ENCODE measurements at places on chromosomes 6 and 20. TPM values are rescaled to one million over a fixed set of nuclear protein-coding genes. Genes with fewer than 3 reads are reported as not detected.

The ZNF165 gene
- polyA plus RNA-seq, result 0.98 TPM

DNA sequence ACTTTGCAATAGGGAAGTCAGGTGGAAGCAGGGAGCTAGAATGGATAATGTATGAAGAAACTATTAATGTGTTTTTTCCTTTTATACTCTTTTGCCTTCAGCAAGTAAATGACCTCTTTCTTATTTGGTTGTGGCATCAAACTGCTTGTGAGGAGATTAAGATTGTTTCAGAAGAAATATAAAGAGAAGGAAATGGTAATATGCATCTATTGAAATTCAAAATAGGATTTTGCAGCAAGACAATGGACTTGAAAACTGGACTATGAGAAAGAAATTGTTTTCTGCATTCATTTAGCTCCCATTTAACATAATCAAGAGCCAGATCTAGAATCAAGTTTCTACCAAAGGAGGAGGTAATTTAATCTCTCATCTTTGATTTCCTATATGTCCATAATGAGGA, 32.3 kb upstream of the KIFC1 start:
- no peaks in the 10 kb centered on the region for H3K4me1 ChIP-seq
- H3K27me3 ChIP-seq, result no peaks in the 10 kb centered on the region
- no peak for DNase-seq
- no peaks in the 10 kb centered on the region for H3K36me3 ChIP-seq
- no peak overlapping the region for H3K4me3 ChIP-seq

The FITM2 gene
- 28.8 TPM for polyA plus RNA-seq

DNA sequence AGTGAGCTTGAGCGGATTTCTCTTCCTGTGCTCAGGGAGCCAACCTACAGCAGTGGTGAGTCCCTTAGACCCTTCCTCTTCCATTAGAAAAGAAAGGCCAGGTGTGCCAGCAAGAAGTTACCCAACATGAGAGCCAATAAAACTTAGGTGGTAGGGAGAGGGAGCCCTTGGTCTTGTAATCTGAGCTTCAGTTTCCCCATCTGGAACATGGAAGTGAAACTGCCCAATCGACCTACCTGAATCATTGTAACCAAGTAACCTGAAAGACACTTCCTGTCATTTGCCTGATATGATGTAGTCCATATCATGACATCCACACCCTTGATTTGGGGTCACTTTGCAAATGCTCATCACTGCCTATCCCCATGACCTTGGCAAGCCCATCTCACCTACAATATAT, 66.4 kb downstream of the MDGA1 start:
- DNase-seq, result no peak
- H3K4me1 ChIP-seq, result no peaks in the 10 kb centered on the region
- H3K27ac ChIP-seq, result no peak overlapping the region

The MAS1 gene
- polyA plus RNA-seq, result under 0.01 TPM

The EFCAB8 gene
- not detected for polyA plus RNA-seq

GRCh38 chr20:51497542-51498467, 44.7 kb downstream of the NFATC2 start:
- H3K4me1 ChIP-seq, result no peaks in the 10 kb centered on the region
- H3K27me3 ChIP-seq, result no peaks in the 10 kb centered on the region
- no peaks in the 10 kb centered on the region for H3K36me3 ChIP-seq
- peak overlapping the region; percentile 30 for H3K27ac ChIP-seq
- peak; percentile 76 for DNase-seq

DNA sequence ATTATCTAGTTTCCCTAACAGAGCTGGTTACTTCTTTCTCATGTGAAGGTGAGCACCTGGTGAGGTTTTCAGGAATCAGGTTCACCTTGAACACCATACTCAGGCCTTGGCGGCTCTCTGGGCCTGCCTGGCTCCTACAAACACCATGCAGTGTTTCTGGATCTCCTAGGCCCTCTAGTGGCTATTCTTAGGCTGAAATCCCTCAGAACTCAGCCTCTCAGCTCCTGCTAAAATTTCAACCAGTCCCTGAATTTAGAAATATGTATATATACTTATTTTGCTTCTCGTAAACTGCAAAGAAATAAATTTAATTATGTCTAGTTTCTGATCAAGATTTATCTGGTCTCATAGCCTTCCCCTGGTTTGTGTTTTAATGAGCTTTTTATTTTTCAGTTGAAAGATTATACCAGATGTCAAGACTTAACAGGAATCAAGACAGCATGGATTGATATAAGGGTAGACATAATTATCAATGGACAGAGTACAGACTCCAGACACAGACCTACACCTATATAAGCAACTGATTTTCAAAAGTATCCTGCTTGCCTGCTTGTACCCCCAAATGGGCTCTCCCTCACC, 55.9 kb downstream of the ANKEF1 start:
- peak; percentile 72 for DNase-seq
- no peak overlapping the region for H3K27ac ChIP-seq
- no peaks in the 10 kb centered on the region for H3K4me1 ChIP-seq
- H3K36me3 ChIP-seq, result no peaks in the 10 kb centered on the region

The CCHCR1 gene
- 4.5 TPM for polyA plus RNA-seq

DNA sequence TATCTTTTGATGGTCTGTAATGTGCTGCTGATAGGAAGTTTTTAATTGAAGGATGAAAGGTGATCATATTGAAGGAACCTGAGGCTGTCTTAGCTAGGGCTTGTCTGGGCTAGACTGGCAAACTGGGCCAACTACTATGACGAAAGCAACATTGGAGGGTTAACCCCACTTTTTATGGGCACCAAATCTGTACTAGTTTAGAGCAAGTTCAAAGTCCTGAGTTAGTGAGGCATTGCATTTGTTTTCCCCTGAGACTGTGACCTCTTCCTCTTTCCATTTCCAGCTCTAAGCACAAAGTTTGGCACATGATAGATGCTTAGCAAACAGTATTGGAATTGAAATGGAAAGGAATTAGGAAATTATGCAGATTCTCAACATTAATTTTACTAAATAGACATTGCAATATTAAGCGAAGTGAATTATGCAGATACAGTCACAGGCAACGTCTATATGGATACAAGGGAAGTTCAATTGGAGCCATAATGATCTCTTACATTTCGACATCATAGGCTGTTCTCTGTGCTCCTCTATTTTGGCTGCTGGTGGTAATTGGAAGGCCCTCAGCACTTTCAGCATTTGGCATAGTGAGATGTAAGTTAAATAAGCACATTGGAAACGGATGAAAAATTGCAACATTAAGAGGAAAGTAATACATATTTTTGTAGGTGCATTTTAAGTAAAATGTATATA, 22.2 kb downstream of the CEP57L1 start:
- no peaks in the 10 kb centered on the region for H3K27me3 ChIP-seq
- H3K4me1 ChIP-seq, result peaks cover 26% of the 10 kb centered on the region
- no peaks in the 10 kb centered on the region for H3K36me3 ChIP-seq
- H3K4me3 ChIP-seq, result no peak overlapping the region
- no peak for DNase-seq

GRCh38 chr6:11702500-11703130, 76.0 kb downstream of the ADTRP start:
- no peaks in the 10 kb centered on the region for H3K4me1 ChIP-seq
- no peaks in the 10 kb centered on the region for H3K27me3 ChIP-seq
- H3K36me3 ChIP-seq, result no peaks in the 10 kb centered on the region
- H3K4me3 ChIP-seq, result no peak overlapping the region

DNA sequence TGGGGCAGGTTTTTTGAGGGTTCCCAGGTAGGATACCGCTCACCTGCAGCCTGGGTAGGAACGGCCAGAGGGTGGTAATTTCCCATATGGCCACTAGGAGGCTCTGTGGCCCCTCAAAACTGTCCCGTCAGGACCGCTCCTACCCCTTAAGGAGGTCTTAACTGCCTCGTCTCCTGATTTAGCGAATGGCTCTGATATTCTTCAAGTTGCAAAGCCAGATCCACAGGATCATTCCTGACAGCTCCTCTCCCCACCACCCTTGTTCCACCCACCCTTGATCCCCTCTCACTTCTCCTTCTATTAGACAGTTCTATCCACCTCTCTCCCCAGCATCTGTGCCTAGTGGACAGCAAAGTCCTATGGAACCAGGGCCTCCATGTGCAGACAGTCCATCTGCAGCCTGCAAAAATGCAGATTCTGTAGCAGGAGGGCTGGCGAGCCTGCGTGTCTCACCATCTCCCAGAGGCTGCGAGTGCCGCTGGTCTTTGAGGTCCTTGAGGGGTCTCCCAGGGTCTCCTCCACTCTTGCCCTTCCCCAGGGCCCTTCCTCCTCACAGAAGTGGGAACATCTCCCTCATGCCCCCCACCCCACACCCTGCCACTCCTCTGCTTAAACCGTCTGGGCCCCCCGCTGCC, 34.3 kb upstream of the ZBP1 start:
- H3K36me3 ChIP-seq, result no peaks in the 10 kb centered on the region
- H3K4me1 ChIP-seq, result no peaks in the 10 kb centered on the region
- H3K27ac ChIP-seq, result no peak overlapping the region
- no peaks in the 10 kb centered on the region for H3K27me3 ChIP-seq
